Globus pallidus (tissue), 1 donor: ENCODE measurements at places on chromosomes 16 and 17.
A peak's percentile ranks its signal among the peaks of the same experiment; 100 is the strongest.

DNA sequence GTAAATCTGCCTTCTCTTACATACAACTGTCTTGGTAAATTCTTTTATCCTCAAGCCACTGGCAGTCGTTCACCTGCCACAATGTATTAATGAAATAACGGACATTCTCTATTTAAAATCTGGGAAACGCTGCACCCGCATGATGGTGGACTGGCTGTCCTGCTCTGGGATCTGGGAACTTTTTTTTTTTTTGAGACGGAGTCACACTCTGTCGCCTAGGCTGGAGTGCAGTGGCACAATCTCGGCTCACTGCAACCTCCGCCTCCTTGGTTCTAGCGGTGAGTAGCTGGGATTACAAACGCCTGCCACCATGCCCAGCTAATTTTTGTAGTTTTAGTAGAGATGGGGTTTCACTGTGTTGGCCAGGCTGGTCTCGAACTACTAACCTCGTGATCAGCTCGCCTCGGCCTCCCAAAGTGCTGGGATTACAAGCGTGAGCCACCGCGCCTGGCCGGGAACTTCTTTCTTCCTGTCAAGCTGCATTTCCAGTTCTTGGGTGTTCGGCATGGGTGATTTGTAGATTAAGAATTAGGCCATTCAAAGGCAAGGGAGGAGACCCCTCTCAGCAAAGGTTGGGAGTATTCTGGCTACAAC is 28.3 kb downstream of the PRDM7 start:
- DNase-seq, result no peak

DNA sequence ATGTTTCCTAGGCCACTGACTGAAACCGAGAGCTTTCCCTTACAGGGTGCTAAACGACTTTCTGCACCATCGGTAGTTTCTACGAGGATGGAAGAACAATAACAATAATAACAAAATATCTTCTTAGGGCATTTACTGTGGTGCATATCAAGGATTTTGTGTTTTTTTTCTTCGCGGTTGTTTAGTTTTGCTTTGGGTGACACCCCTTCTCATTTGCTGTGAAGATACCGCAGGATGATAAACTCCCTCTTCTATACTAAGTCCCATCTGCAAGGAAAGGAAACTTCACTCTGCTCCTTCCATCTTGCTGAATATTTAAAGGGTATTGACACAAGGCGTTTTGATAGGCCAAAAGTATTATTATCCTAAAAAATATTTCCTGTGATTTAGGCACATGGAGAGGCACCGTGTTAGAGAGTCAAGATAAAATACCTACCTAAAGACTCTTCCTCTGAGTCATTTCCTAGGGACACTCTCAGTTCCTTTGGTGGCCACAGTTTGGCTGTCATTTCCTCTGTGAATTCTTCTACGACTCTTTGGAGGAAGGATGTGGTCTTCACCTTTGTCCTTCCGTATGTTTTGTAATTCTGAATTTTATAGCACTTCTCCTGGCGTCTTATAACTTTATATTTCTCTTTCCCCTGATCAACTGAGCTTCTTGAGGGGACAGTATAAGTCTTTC is 318.8 kb downstream of the CDH13 start:
- DNase-seq, result no peak

DNA sequence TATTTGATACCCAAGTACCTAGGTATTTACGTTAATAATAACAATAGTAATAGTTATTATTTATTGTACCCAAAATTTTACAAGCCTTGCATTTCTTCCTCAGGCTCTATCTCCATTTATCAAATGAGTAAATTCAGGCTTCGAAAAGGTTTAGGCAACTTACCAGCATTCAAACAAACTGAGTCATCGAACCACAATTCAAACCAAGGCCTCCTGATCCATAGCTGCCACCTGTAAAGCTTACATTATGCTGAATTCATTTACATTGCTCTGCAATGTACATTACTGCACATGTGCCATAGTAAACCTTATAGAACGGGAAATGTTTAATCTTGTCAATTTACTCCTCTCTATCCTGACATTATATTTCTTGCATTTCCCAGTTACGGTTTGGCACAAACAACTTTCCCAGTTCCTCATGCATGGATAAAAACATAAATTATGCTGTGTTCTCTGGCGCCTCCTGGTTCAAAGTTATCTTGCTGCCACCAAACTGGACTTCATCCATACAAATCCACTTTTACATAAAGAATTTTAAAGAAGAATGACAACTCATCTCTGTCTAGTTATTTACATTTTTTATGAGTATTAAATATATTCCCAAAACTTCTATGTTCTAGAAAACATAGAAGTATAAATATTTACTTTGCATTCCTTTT is 360.6 kb upstream of the SOX9 start:
- DNase-seq, result no peak

GRCh38 chr17:44071198-44071520 is 624 bp downstream of the G6PC3 start:
- DNase-seq, result no peak

DNA sequence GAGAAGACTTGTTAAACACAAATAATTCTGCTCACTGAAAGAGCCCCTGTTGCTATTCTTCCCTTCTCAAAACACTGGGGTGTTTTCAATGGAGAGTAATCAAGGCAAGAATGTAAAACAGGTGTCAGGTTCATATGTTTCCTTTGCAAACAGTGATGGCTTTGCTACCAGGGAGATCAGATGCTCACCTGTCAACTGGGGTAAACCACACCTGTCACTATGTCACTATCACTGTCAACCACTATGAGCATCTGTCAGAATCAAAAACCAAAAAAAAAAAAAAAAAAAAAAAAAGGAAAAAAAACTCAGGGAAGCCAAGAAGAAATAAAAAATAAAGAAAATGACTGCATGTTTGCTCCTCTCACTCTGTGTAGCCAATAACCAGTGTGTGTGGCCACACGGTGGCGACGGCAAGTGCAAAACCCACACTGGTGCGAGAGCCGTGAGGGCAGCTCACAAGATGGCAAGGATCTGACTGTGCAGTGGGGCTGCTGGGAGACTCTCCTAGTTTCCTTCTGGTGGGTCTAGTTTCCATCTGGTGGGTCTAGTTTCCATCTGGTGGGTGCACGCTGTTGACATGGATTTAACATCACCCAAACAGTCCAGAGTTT is 22.7 kb downstream of the USP22 start:
- DNase-seq, result peak; percentile 69

GRCh38 chr17:79041723-79042420 is 17.9 kb downstream of the C1QTNF1 start:
- no peak for DNase-seq

DNA sequence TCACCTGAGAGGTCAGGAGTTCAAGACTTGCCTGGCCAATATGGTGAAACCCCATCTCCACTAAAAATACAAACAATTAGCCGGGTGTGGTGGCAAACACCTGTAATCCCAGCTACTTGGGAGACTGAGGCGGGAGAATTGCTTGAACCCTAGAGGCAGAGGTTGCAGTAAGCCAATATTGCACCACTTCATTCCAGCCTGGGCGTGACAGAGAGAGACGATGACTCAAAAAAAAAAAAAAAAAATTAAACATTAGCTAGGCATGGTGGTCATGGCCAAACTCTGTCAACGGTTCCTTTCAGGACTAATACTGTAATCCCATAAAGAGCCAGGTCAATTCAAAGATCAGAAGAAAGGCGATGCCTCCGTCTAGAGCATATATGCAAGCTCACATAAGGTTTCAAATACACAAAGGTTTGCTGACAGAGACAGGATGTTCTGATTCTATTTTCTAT is 2.4 kb downstream of the RNF157 start:
- DNase-seq, result no peak

GRCh38 chr16:440627-441026 is 15.2 kb downstream of the RAB11FIP3 start:
- no peak for DNase-seq

GRCh38 chr16:10067835-10068234 is 114.4 kb downstream of the GRIN2A start:
- no peak for DNase-seq

- DNase-seq, result no peak
Observed at GRCh38 chr17:8173871-8174322, 2.3 kb downstream of the TMEM107 start.

DNA sequence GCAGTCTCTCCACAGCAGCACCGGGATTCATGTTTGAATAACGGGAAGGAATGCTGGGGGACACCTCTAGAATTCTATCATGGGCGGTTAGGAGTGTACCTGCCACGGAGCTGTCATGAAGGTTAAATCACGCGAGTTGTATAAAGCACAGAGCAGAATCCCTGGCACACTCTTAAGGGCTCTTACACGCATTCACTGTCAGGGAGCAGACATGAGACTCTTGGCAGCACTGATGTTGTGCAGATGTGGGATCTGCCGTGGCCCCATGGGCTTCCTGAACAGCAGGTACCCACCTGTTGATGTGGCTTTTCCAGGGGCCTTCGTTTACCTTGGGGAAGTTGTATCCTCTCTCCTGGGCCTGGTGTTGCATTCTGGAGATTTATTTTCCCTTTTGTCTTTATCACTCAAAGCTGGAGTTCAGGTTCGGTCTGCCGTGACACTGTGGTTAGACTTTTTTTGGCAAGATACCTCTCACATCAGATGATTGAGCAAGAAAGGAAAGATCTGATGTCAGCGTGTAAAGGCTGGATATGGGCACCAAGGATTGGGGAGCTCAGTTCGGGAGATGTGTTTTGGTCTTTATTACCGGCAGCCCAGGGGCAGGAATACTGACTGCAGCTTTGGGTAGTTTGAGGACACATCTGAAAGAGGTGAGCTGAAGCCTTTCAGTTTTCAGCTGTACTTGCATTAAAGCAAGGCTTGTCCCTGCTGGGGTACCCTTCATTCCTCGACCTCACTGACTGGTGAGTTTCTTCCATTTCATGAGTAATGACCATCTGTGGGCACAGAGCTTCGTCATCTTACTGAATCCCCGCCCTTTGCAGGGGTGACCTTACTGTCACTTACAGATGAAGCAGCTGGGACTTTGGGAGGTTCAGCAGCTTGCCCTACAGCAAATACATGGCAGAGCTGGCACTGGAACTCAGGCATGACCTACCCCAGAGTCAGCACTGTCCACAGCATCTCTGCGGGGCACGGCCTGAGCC is 19.3 kb downstream of the KNOP1 start:
- DNase-seq, result no peak

DNA sequence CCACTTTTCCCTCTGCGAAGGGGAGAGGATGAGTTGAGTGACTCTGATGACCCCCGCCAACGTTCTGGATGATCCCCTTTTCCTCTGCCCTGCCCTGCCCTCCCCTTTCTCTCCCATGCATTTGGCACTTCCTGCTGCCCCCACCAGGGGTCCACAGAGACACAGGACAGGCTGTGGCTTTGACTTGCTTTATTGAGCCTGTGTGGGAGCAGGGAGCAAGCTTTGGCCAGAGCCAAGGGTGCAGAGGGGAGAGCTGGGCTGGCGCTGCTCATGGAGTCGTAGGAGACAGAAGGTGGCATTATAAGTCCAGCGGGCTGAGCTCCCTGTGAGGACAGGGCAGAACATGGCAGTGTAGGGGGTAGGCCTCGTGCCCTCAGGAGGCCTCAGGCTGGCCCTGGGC is 1.6 kb downstream of the PPY start:
- no peak for DNase-seq

- no peak for DNase-seq
Observed at GRCh38 chr16:67264866-67265265, 14.5 kb upstream of the PLEKHG4 start.

DNA sequence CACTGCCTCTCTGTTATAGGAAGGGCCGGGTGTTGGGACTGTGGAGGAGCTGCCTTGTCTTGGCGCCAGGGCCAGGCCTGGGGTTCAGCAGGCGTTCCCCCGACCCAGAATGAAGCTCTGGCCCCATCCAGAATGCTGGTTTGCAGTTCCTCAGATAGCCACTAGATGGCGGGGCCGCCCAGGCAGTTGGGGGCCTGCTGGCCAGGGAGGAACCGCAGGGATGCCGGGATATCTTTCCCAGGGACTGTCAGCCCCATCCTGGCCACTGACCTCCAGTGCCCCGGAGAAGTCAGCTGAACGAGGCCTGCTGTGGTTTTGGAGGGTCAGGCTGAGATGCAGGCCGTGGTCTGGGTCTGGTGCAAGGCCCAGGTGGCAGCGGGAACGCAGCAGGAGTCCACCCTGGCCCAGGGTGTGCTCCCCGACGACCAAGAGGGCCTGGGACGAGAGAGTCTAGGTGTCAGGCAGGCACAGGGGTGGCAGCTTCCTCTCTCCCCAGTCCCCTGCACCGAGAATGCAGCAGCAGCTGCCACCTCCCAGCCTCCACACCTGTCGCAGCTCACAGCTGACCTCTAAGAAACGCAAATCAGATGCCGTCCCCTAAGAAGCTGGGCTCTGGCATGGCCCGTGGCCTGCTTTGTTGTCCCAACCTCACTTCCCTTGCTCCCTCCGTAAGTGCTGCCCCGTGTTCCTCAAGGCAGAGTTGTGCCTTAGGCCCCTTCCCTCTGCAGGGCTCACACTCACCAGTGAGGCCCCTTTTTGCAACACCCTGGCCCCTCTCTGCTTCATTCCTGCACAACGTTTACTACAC is 51.2 kb downstream of the RMI2 start:
- DNase-seq, result peak; percentile 67

DNA sequence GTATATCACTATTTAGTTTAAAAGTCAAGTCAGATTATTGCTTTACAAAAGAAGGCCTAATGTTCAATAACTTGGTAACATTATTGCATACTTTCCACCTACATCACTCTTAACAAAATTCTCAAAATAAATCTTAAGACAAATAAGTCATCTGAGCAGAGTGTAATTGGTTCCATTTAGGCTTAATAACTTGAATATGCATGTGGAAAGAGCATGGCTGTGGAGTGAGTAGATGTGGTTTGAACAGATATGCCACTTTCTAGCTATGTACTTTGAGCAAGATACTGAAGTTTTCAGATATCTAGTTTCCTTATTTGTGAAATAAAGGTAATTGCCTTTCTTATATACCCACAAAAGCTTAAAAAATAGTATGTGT is 6.7 kb upstream of the EVI2A start:
- no peak for DNase-seq

DNA sequence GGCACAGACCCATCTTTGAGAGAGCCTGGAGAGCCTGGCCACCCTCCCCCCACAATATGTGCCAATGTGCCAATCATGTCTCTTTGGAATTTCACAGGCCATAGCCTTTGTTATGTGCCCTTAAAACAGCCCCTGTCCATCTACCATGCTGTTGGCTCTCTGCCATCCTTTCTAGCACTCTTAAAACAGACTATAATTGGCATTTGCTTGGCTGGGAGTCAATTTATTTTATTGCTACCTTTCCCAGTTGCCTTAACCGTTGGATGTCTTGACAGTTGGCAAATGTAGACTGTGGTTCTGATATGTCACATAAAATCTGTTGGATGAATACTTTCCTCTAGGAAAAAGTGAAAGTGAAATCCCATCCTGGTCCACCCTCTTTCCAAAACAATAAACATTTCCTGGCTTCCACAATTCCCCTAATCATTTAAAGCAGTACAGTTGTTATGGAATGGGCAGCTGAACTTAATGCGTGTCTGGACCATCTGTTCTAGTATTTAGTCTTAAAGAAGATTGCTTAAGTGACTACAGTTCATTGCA is 394.0 kb downstream of the KCNJ2 start:
- DNase-seq, result no peak
